ENCODE measurements at places on chromosomes 6 and 20. TPM values are rescaled to one million over a fixed set of nuclear protein-coding genes. Genes with fewer than 3 reads are reported as not detected.
A peak's percentile ranks its signal among the peaks of the same experiment; 100 is the strongest.

GRCh38 chr6:28383235-28384142 is 16.1 kb downstream of the ZSCAN12 start:
- no peak for DNase-seq

INSM1 gene
- total RNA-seq, result not detected

SHLD1 gene
- total RNA-seq, result 6.4 TPM

TSPO2 gene
- not detected for total RNA-seq

FAM162B gene
- 0.26 TPM for total RNA-seq

- peak; percentile 41 for DNase-seq
Measured at GRCh38 chr6:34964564-34964963, 75.5 kb downstream of the ANKS1A start.

- DNase-seq, result no peak
Measured at GRCh38 chr20:967796-968742, 34.0 kb downstream of the RSPO4 start.

All from MG63 (cell line).